ENCODE measurements at places on chromosomes 3 and 15. TPM values are rescaled to one million over a fixed set of nuclear protein-coding genes. Genes with fewer than 3 reads are reported as not detected.

Gene PPARG
- total RNA-seq = 48.1 TPM

Gene GPR176
- total RNA-seq = 47.6 TPM

Gene CDC25A
- total RNA-seq = 12.0 TPM

Gene CHRFAM7A
- total RNA-seq = not detected

Gene OR5K2
- not detected for total RNA-seq

Gene ZDHHC23
- total RNA-seq = 0.39 TPM

Gene GOLGA6D
- not detected for total RNA-seq

Gene LRRC3B
- total RNA-seq = not detected

Gene CRYGS
- total RNA-seq = 1.0 TPM

Gene DCUN1D1
- total RNA-seq = 23.1 TPM

Gene MUSTN1
- total RNA-seq = not detected

Gene RAD51
- total RNA-seq = 4.2 TPM

Gene SV2B
- not detected for total RNA-seq

Gene ZWILCH
- total RNA-seq = 7.2 TPM

Gene CLSTN2
- 0.24 TPM for total RNA-seq

Gene MORC1
- total RNA-seq = not detected

Gene ITGA11
- total RNA-seq = 2.0 TPM

Gene ZPLD1
- total RNA-seq = not detected

Gene IL12A
- 6.9 TPM for total RNA-seq

Gene CASR
- not detected for total RNA-seq

Gene ANKRD63
- not detected for total RNA-seq

Gene GHSR
- not detected for total RNA-seq

Gene KNG1
- not detected for total RNA-seq

Gene MESP2
- 2.0 TPM for total RNA-seq

Gene C15orf62
- not detected for total RNA-seq

Gene GPR15
- total RNA-seq = not detected

Gene GPR149
- total RNA-seq = not detected

Gene STXBP5L
- total RNA-seq = not detected

Gene KY
- 0.16 TPM for total RNA-seq

Gene CACNA2D2
- total RNA-seq = 0.08 TPM

Gene ETV5
- 48.0 TPM for total RNA-seq

Gene KBTBD8
- total RNA-seq = 0.48 TPM

Gene IQCF5
- not detected for total RNA-seq

Gene DZIP1L
- 13.3 TPM for total RNA-seq

Gene COL6A6
- total RNA-seq = not detected

Gene UPK1B
- not detected for total RNA-seq

Gene GUCA1C
- total RNA-seq = not detected

Gene POLR2H
- 75.5 TPM for total RNA-seq

Gene TRIM42
- total RNA-seq = not detected

Gene STT3B
- total RNA-seq = 96.8 TPM

Gene GREM1
- total RNA-seq = 96.8 TPM

Gene CCDC54
- not detected for total RNA-seq

Gene GOLGA8S
- not detected for total RNA-seq

Gene ACKR4
- not detected for total RNA-seq
